Breast epithelium (tissue), 4 donors: ENCODE measurements at places on chromosomes 3 and 15. TPM values are rescaled to one million over a fixed set of nuclear protein-coding genes. Genes with fewer than 3 reads are reported as not detected.

GRCh38 chr15:57296473-57297162 is 79.7 kb upstream of the CGNL1 start:
- no peak for DNase-seq

FBXW12 gene
- 0.32 TPM for total RNA-seq

DNA sequence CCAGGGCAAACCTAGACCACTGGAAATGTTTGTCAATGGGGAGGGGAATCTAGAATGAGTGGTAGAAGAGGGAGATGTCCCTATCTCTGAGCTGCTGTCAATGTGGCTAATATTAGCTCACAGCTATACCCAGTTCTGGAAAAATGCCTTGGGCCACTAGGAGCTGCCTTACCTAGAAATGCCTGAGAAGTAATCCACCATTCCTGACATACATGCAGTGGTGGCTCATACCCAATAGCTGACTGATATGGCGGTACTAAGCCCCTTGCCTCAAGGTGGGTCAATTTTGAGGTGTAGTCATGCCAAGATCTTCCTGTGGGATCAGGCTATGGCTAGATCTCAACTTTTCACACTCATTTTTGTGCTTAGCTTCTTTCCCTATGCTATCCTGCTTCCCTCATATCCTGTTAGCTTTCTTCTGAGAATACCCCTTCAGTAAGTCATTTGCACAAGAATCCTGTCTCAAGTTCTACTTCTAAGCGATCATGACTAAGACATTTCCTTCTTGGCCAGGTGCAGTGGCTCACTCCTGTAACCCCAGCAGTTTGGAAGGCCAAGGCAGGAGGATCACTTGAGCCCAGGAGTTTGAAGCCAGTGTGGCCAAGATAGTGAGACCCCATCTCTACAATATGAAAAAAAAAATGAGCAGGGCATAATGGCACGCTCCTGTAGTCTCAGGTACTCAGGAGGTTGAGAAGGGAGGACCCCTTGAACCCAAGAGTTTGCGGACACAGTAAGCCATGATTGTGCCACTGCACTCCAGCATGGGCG is 49.1 kb upstream of the RFX7 start:
- DNase-seq: no peak

LRRC3B gene
- 0.66 TPM for total RNA-seq

DNA sequence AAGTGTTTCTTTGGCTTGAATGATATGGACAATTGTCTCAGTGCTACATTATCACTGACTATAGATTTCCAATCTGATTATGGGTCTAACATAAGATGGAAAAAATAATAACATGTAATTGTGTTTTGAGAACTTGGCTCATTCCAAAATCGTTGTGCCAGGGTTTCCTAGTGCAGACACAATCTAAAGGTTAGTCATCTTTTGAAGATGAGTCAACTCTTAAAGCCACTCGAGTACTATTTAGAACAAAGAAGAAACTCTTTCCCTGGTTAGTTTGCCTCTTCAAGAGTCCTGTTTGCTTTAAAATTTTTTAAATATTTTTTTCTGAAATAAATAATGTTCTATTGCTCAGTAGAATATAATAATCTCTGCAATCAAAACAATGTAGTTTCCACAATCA is 301.0 kb downstream of the CADM2 start:
- DNase-seq: no peak

DNA sequence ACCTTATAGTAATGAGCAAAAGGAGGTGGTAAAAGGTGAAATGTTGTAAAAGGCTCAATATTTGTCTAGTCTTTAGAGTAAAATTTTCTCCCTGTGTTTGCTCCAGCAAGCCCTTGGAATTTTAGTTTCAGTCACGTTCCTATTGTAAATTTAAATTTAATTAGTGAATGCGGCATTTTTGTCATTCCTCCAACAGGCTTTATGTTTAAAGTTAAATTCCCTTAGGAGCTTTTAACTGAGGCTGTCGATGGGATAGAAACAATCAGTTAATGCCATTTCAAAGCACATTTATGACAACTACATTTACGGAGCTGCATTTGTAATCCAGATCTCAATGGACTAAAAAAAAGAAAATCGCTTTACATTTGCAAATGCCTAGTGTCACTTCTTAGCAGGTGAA is 868 bp upstream of the GADL1 start:
- no peak for DNase-seq

- DNase-seq: no peak
These were observed 292.5 kb downstream of the SHQ1 start for GRCh38 chr3:72555714-72556113.

DNA sequence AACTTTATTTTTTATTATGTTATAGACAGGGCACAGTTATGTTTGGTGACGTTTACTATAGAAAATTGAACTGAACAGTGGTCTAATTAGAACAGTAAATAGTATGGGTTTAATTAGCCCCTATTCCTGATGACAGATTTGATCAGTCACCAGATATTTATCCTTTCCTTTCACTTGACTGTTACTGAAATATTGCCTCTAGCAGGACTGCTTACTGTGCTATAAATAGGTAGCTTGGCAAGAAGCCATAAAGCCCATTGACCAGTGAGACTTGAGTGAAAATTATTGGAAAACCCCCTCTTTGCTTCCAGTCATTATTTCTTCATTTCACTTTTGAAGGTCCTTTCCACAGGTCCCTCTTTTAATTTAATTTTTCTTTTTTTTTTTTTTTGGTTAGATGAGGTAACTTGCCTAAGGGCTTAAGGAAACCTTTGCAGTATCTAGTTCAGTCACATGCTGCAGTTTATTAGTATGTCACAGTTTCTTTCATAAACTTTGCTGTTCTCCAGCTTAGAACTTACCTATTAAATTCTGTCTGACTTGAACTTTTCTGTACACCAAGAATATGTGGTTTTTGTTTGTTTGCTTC is 115.6 kb downstream of the ADAMTSL3 start:
- no peak for DNase-seq
